Ammon's horn (tissue), 1 donor: ENCODE measurements at places on chromosomes 4 and X.

DNA sequence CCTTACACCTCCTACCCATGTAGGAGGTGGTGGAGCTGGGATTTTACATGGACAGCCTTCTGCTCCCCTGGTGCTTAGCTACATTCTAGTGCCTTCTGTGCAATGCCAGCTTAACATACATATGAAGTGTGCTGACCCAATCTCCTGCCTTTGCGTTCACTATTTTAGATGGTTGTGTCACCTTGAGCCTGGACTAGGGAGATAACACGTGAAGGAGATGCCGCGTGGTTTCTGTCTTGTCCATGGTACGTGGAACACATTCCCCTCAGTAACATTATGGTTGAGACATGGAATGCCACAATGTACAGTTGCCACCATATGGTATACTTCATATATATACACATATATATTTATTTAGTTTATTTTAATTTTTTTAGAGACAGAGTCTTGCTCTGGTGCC is 54.0 kb downstream of the TBL1X start:
- DNase-seq: no peak

- DNase-seq: no peak
Measured at GRCh38 chrX:155435744-155436112, 22.7 kb downstream of the F8A3 start.

DNA sequence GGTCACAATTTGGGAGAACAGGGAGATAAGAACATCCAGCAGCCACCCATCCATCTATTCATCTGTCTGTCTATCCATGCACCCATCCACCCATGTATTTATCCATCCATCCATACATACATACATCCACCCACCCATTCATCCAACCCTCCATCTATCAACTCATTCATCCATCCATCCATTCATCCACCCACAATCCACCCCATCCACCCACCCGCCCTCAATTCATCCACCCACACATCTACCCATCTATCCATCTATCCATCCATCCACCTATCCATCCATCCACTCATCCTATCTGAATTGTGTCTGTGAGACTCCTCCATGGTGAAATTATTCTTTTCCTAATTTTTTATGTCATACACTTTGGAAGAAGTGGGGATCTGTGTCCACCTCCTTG is 6.8 kb upstream of the CD99 start:
- no peak for DNase-seq

GRCh38 chr4:95627709-95628108 is 78.9 kb upstream of the UNC5C start:
- DNase-seq: no peak

DNA sequence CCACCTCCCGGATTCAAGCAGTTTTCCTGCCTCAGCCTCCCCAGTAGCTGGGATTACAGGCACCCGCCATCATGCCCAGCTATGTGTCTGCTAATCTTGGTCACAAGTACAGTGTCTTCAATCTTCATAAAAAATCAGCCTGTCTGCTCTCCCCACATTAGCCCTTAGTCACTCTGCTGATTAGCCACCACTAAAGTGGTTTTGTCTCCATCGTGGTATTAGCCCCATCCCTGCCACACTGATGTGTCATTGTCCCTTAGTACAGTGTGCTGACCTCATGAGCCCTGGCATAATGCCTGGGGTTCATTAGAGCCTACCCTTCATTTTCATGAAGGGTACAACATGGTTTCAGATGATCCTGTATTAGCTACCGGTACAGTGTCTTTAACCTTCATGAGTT is 49.9 kb downstream of the ZNF157 start:
- DNase-seq: no peak

DNA sequence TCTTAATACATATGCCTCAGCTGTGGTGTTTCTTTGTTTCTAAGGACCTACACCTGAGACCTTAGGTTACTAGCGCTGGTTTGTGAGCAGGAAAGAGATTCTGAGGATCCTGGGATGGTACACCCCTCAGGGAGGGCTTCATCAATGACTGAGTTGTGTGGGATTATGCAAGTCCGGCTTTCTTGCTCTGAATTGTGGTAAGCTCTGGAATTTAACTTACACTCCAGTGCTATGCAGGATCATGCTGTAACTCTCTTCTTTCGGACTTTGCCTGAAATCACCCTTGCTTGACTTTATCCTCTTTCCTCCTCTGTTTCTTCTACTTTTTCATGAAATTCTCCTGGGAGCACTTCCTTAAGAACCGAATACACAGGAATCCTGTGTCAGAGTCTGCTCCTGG is 431.5 kb upstream of the BOD1L1 start:
- no peak for DNase-seq

- no peak for DNase-seq
Measured at GRCh38 chrX:75390470-75390869, 116.6 kb downstream of the UPRT start.

- no peak for DNase-seq
Measured at GRCh38 chr4:109077505-109077904, 225.0 kb downstream of the COL25A1 start.

DNA sequence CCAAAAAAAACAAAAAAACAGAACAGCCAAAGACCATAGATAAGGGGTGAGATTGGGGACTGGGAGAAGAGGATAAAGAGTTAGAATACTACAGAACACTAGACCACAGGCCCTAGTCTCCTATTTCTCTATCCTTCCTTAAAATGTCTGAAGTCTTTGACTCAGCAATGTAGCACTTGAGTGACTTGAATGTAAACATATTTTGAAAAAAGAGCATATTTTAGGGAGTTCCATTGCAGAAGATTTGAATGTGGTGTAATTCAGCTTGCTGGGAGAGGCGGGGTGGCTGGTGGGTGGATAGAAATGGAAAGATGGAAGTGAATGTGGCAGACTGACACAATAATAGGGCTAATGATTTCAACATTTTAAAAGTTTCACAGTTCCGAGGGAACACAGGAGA is 144.9 kb downstream of the CHIC2 start:
- no peak for DNase-seq

DNA sequence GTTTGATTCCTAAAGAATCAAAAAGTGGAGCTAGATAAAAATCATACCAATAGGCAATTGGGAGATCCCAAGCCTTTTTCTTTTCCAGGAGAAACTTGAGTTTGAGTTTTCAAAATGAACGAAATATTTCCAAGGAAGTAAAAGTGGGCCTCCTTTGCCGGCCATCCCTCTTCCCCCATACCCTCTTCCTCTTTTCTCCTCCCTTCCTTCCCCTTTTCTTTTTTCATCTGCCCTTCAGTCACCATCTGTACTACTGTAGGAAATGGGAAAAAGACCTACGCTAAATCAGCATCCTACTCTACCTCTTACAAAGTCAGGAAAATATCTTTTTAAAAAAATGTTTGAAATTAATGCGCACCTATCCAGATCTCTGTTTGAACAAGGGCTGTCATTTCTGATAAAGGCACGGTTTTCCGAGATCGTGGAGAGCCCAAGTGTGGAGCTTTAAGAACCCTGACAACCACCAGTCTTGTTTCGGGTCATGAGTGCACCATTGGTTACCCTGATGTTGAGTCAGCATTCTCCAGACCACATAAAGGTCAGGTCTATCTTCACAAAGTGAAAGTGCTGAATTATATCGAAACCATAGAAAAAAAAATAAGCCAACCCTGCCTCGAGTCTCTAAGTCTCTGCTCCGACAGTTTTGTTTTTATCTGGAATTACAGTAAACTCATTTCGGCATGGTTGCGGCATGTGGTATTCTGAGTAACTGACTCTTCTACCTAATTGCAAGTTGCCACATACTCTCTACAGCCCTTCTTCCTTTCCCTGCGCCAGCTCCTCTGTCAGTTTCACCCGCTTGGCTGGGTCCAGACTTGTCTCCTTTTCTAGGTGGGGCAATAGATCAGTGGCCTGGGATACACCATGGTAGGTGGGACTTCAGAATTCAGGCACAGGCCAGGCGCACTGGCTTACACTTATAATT is 140.2 kb upstream of the KLF3 start:
- peak; percentile 38 for DNase-seq

DNA sequence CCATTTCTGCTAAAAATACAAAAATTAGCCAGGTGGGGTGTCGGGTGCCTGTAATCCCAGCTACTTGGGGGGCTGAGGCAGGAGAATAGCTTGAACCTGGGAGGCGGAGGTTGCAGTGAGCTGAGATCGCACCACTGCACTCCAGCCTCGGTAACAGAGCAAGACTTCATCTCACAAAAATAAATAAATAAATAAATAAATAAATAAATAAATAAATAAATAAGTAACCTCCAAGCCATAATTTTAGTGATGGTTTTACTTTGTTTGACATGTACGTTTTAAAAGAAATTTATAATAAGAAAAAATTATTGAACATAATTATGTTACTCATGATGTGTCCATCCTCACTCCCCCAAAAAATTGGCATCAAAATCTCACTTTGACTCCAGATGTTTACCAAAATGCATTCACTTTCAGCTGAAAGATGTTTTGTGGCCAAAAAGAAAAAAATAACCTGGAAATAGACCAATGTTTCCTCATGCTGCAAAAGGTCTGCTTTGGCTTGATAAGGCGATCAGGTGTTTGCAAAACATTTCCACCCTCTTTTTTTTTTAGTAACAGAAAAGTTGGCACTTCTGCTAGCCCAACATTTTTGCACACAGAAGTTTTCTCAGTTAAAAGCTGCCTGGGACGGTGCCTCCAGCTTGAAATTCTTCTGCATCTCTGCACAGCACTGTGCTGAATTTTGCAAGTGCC is 42.2 kb upstream of the DHRSX start:
- DNase-seq: no peak

GRCh38 chr4:7653510-7654369 is 219.0 kb upstream of the PSAPL1 start:
- DNase-seq: peak; percentile 40

GRCh38 chrX:19649226-19649995 is 134.1 kb upstream of the MAP3K15 start:
- DNase-seq: no peak

- no peak for DNase-seq
Measured at GRCh38 chrX:154322890-154323289, 27.3 kb downstream of the TKTL1 start.

GRCh38 chr4:174564529-174564928 is 42.2 kb upstream of the HPGD start:
- no peak for DNase-seq

GRCh38 chrX:112651766-112652165 is 28.0 kb downstream of the LHFPL1 start:
- DNase-seq: no peak

DNA sequence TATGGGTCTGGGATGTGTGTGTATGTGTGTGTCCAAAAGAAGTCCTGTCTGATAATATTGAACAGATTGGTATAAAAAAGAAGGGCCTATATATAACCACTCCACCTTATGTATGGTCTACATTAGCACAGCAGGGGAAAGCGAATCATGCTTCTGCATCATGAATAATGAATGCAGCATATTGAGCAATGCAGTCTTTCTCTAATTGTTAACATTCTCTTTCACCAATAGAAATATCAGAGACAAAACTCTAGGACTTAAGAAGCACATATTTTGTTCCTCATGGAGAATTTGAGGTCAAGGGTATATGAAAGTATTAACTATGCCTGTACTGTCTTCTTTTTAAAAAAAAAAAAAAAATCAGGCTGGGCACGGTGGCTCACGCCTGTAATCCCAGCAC is 264.3 kb upstream of the NOCT start:
- no peak for DNase-seq

DNA sequence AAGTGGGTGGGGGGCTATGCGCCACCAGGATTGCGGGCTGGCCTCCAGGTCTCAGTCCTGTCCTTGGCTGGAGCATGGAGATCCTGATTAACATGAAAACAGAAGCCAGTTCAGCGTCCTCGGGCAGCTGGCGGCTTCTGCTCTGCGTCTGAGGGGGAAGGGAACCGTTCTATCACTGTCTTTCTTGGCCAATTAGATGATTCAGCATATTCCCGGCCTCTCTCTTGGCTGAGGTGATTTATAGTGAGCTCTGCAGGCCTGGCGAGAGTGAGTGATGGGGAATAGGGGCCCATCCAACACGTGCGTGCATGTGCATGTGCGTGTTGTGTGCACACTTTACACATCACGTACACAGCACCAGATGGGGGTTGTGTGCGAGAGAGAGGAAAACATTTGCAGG is 145.8 kb upstream of the ATP6AP2 start:
- DNase-seq: peak; percentile 79

GRCh38 chr4:114132830-114133229 is 153.4 kb upstream of the ARSJ start:
- DNase-seq: no peak

- DNase-seq: no peak
Measured at GRCh38 chrX:68827256-68827655, 1.6 kb upstream of the EFNB1 start.

DNA sequence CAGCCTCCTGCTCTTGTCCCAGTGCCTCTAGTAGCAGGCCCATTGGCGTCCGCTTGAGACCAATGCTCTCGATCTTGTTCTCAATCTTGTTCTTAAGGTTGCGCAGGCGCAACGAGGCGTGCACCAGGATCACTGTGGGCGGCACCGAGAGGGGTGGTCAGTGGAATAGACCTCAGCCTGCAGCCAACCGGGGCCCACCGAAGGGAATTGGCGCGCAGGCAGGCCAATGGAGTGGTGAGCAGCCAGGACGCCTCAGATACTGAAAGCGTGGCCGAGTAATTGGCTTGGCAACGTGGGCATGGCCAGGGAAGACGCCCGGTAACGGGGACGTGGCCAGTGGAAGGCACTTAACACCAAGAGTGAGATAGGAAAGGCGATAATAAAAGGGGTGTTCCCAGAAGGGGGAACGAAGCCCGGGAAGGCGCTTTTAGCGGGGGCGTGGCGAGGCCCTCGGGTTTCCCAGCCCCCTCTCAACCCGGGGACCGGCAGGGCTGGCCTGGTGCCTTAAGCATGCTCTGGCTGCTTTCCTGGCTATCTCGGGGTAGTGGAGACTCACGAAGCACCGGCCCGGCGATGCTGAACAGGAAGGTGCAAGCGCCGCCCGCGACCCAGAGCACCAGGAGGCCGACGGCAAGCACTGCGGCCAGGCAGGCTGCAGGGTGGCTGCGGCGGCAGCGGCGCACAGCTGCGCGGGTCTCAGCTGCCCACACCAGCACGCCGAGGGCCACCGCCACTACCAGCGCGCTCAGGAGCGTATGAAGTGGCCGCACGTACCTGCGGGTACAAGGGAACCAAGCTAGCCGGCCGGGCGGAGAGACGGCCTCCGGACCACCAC is 1.7 kb downstream of the PRAF2 start:
- peak; percentile 66 for DNase-seq

DNA sequence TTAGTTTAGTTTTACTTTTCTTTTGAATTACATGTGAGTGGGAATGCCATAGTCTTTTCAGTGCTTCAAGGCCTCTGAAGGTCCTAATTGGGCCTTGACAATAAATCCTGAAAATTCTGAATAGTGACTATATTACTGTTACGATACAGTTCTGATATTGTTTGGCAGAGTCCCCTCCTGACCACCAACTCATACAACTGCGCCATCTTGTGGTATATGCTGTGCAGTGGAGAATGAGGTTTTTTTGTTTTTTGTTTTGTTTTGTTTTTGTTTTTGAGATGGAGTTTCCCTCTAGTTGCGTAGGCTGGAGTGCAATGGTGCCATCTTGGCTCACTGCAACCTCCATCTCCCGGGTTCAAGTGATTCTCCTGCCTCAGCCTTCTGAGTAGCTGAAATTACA is 56.6 kb upstream of the CHRDL1 start:
- DNase-seq: no peak

GRCh38 chrX:12844319-12844718 is 22.6 kb upstream of the TLR7 start:
- DNase-seq: no peak

GRCh38 chrX:149848855-149849254 is 32.1 kb upstream of the MAGEA8 start:
- DNase-seq: no peak

- DNase-seq: no peak
Measured at GRCh38 chr4:48002267-48002666, 14.2 kb downstream of the CNGA1 start.

GRCh38 chrX:71099736-71100135 is 4.1 kb downstream of the FOXO4 start:
- no peak for DNase-seq

- no peak for DNase-seq
Measured at GRCh38 chrX:133937022-133937421, 48.4 kb downstream of the GPC3 start.
